ENCODE measurements at places on chromosomes 3 and 15.

DNA sequence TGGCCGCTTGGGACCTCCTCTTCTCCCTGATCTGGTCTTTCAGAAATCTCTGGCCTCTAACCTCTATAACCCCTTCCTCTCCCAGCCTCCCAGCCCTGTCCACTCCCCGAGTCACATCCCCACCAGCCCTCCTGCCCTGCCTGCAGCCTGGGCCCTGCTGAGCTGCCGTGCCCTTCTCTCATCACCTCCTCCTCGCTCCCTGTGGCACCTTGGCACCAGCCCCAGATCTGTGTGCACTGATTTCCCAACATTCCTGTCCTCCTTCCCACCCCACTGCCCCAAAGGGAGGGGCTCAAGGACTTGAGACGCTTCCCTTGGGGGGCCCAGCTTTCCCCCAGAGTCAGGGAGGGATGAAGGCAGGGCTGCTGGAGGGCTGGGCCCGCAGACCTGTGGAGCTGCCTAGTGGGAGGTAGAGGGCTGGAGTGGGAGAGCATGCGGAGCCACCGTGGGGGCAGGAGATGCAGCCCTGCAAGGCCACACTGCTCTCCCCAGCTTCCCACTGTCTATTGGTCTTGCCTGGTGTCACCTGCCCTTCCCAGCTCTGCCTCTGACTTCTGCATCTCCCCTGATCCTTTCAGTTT is 42.7 kb downstream of the EXOG start:
- no peak for DNase-seq

GRCh38 chr15:91422797-91423196 is 322.7 kb downstream of the SV2B start:
- no peak for DNase-seq

DNA sequence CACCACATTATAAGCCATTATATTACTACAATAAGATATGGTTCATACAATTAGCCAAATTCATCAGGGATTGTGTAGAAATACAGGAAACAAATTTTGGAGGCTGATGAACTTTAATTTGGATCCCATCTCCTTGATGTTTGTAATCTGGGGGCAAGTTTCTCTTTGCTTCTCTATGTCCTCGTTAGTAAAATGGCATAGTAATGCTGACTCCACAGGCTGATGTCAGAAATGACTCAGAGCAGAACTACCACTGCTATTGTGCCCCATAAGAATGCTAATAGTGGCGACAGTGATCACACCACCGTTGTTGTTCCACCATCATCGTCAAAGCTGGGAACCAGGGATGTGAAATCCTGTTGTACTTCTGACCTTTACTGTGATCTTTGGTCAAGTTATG is 722.3 kb upstream of the LMCD1 start:
- DNase-seq, result no peak

DNA sequence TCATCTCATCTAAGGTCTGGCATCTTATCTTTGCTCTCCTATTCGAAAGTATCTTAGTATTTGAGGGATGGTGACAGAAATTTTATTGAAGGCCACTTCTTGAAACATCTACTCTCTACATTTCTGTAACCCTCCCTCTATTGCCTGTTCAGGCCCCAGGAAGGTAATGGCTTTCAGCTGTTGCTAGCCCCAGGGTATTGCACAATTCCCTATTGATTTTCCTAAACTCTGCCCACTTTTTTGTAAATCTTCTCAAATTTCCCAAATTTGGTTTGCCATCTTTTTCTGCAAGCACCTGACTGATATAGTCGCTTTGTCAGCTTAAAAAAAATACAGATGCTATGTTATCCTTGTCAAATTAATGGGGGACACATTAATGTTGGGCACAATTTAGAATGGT is 242.1 kb downstream of the RAP2B start:
- DNase-seq, result no peak

- DNase-seq, result no peak
Measured at GRCh38 chr15:57278439-57278838, 97.9 kb upstream of the CGNL1 start.

- DNase-seq, result peak; percentile 48
Measured at GRCh38 chr3:157754451-157754850, 251.2 kb upstream of the VEPH1 start.

- DNase-seq, result no peak
Measured at GRCh38 chr15:37009288-37009687, 91.1 kb downstream of the MEIS2 start.

GRCh38 chr3:61730056-61730455 is 168.7 kb downstream of the PTPRG start:
- DNase-seq, result no peak

GRCh38 chr3:189270248-189270832 is 98.6 kb downstream of the TPRG1 start:
- peak; percentile 87 for DNase-seq

DNA sequence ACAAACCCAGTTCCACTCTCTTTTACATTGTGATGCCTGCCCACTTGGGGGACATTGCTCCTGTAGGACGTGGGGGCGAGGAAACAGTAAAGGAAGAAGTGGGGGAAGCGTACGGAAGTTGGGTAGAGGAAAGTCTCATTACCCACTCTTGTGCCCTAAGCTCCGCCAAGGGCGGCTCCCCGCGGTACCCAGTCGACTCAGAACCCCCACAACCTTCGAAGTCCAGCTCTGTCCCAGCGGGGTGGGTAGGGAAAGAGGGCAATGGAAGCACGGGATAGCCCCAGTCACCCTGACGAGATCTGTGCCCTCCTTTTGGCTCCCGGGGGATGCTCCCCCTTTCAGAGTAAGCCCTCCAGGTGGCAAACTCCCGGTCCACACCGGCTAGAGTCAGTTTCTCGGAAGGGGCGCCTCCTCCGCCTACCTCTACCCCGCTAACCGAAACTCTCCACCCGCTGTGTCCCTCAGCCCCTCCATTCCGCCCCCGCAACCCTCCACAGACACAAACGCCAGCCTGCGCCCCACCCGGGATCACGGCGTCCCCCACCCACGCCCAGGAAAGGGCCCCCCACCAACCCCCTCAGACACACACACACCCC is 527 bp downstream of the CSNK1G1 start:
- no peak for DNase-seq

DNA sequence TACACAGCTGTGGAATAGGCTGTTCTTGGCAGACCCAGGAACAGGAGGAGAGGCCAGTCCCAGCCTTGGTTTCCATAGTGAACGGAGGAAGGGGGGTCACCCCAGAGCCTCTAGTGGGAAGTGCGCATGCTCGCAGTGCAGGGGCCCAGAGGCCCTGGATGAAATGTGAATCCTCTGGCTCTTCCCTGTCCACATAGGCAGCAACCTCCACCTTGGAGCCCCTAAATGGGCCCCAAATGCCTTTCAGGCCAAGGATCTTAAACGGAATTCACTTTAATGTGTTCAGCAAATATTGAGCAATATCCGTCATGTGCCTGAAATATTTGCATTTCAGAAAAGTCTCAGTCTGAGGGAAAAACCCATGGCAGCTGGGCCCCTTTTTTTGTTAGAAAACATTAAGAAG is 3.3 kb upstream of the NDN start:
- DNase-seq, result peak; percentile 85

- DNase-seq, result no peak
Measured at GRCh38 chr3:8458711-8459110, 42.9 kb upstream of the LMCD1 start.
